ENCODE measurements at places on chromosomes 5 and 9.
A peak's percentile ranks its signal among the peaks of the same experiment; 100 is the strongest.

DNA sequence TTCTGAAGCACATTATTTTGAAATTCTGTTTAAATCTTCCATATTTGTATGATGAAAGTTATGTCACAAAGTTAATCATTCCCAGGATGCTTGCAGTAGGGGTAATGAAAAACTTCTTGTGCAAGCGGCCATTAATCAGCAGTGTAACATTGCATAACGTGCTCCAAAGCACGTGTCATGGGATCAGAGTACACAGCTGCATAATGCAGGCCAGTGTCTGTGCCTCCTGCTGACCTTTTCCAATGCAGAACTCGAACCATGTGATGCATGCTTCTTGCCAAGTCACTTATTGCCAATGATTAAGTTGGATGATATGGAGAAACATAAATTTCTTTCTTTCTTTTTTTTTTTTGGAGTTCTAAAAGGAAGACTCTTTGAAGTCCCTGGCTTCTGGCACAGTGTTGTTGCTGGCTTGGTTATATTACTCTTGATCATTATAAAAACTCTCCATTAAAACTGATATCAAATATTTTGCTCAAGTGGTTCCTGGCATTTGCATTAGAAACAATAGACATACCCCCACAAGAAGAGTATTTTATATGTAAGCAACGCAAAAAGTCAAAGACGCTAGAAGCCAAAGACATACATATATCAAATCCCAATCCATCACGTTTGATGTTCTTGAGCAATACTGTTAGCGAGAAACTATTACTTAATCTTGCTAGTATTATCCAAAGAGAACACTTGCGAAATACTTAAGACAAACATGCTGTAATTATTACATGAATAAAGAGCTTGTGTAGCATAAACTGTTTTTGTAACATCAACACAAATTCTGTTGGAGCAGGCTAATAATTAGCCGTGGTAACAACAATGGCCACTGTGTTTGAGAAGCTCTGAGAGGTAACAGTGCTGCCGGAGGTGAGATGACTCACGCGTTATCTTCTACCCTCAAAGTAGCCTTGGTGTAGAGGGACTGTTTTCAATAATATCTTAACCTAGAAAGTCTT, 164.2 kb downstream of the AUH start:
- peak; percentile 38 for DNase-seq

GRCh38 chr5:73129143-73129542, 8.8 kb downstream of the TMEM171 start:
- DNase-seq, result no peak

DNA sequence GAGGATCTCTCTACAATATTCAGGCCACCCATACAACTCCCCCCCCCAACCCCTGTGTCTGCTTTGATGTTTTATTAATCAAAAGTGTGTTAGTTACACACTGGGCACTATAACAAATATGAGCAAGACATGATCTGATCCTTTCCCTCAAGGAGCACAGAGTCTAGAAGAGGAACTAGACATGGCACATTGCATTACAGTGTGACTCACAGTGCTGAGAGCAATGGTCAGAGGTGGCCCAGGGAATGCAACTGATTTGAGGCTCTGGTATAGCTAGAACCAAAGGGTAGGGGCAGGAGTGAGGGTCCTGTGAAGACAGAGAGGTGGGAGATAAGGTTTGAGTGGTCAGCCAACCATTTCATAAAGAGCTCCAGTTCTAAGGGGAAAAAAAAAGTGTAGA, 539.2 kb downstream of the ACTL7B start:
- no peak for DNase-seq

- DNase-seq, result no peak
These were observed 36.9 kb upstream of the SELENOP start for GRCh38 chr5:42848545-42848944.

DNA sequence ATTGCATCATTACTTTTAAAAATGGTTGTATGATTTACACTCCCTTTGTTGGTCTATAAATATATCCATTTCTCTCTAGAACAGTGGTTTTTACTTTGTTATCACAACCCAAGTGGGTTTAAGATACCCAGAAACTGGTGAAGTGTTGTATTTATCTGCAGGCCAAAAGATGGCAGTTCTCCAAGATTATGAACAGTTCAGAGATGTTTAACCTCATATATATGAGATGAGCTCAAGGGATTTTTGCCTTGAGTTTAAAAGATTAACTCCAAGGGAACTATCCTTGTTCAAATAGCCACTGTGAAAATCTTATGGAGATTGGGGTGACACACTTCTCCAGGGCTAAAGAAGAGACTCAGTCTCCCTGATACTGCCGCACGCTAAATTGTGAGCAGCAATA, 572.6 kb downstream of the TLE4 start:
- DNase-seq, result no peak

DNA sequence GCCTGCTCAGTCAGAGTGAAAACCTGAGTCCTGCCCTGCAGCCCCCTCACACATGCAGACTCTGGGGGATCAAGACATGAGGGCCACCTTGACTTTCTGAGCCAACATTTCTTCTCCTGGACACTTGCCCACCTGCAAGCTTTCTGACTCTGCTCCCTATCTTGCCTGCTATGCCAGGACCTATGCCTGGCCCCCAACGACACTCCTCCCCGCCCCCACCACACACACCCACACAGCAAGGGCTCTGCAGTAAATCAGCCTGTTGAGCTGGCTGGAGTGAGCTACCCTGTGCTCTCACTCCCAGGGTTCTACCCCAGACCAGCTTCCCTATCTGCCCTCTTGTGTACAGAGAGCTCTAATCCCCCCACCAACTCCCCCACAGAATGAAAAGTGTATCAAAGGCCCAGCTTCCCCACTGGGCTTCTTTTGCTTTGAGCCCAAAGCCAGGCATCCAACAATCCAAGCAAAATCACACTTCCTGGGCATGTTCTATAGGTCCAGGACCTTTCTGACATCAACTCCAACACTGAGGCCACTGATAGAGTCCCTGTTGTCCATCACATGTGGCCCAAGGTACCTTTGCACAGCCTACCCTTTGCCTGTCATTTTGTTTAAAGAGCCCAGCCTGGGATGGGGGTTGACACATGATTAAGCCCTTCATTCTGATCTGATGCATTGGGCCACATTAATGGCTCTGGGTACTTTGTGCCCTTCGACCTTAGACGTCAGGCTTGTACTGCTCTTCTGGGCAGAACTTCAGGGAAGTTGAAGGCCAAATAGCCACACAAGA, 7.2 kb downstream of the PDLIM4 start:
- DNase-seq, result no peak

- DNase-seq, result no peak
These were observed 81.1 kb downstream of the EGFLAM start for GRCh38 chr5:38339446-38339845.

- DNase-seq, result no peak
These were observed 150.3 kb upstream of the COL5A1 start for GRCh38 chr9:134491196-134491835.

Data from iPS-NIHi11 (cell line).